SK-N-MC (cell line): ENCODE measurements at places on chromosomes 4 and X.

GRCh38 chr4:8030121-8030781 lies 90.6 kb upstream of the AFAP1 start:
- DNase-seq = no peak

DNA sequence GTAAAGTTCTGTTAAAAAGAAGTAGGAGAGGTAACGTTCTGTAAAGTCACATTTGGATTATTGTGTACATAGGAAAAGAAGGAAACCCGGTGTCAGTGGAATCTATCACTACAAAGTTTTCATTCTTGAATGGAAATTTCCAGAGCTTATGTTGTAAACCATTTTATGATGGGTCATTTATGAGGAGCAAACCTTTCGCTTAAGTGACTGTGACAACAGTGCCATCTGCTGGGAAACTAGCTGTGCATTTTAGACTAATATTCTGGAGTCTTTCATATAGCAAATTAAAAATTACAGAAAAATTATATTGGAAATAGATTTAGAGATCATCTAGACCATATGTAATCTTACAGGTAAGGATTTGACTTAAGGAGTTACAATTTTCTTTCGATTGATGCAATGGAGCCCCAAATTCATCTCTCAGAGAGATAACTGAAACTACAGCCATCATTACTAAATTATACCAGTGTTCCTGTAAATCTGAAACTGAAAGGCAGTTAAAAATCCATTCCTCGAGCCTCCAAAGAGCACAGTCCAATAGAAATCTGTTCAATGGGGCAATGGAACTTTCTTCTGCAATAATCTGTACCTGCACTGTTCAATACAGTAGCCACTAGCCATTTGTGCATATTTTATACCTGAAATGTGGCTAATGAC lies 26.9 kb downstream of the ASB9 start:
- peak; percentile 18 for DNase-seq

DNA sequence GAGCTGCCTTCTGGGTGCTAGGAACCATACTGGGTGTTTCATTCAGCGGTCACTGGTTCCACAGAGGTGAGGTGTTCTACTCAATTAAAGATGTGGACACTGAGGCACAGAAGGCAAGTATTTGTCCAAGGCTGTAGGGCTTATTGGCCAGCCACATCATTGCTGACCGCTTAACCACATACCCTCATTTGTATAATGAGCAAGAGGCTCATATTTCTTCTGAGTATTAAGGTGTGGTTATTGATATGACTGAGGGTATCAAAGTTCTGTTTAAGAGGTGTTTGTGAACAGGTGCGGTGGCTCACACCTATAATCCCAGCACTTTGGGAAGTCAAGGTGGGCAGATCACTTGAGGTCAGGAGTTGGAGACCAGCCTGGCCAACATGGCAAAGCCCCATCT lies 14.3 kb downstream of the RNF4 start:
- no peak for DNase-seq

- no peak for DNase-seq
Observed at GRCh38 chr4:11111876-11112275, 316.8 kb downstream of the HS3ST1 start.

GRCh38 chr4:124429746-124430250 lies 282.7 kb downstream of the ANKRD50 start:
- DNase-seq = no peak

DNA sequence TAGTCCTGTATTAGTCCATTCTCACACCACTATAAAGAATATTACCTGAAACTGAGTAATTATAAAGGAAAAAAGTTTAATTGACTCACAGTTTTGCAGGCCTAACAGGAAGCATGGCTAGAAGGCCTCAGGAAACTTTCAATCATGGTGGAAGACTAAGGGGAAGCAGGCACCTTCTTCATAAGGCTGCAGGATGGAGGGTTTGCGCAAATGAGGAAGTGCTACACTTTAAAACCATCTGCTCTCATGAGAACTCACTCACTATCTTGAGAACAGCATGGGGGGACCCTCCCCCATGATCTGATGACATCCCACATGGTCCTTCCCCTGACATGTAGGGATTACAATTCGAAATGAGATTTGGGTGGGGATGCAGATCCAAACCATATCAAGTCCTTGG lies 12.1 kb upstream of the MAGEA11 start:
- no peak for DNase-seq

- no peak for DNase-seq
Observed at GRCh38 chr4:145001635-145002034, 96.4 kb downstream of the ANAPC10 start.

DNA sequence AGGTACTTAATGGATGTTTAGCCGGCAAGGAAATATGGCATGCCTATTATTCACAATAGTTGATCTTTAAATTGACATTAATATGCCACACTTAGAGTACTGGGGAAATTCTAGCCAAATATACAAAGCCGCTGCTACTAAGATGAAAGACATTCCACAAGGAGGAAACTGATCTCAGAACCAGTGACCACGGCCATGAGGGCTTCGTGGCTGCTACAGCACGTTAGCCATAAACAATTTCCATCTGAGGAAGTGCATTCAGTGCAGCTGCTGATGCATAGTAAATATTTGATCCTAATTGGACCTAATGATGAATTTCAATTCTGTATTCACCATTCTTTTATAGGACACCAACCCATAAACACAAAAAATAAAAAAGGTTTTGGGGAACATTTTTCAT lies 59.1 kb downstream of the SORBS2 start:
- DNase-seq = no peak

GRCh38 chr4:123709336-123709735 lies 312.7 kb downstream of the SPRY1 start:
- no peak for DNase-seq

DNA sequence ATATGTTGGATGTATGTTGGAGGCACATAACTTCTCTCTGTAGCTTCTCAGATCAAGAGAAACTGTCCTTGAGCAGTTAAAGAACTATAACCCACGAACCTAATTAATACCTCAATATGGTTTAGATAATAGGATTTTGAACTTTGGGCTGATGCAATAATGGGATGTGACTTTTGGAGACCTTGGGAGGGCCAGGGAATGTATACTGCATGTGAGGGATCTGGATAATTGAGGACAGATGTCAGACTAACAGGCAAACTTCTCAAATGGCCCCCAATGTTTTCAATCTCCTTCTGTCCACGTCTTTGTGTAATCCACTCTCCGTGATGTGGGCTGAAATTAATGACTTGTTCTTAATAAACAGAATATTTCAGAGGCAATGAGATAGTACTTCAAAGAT lies 202.2 kb upstream of the FAT4 start:
- DNase-seq = no peak

DNA sequence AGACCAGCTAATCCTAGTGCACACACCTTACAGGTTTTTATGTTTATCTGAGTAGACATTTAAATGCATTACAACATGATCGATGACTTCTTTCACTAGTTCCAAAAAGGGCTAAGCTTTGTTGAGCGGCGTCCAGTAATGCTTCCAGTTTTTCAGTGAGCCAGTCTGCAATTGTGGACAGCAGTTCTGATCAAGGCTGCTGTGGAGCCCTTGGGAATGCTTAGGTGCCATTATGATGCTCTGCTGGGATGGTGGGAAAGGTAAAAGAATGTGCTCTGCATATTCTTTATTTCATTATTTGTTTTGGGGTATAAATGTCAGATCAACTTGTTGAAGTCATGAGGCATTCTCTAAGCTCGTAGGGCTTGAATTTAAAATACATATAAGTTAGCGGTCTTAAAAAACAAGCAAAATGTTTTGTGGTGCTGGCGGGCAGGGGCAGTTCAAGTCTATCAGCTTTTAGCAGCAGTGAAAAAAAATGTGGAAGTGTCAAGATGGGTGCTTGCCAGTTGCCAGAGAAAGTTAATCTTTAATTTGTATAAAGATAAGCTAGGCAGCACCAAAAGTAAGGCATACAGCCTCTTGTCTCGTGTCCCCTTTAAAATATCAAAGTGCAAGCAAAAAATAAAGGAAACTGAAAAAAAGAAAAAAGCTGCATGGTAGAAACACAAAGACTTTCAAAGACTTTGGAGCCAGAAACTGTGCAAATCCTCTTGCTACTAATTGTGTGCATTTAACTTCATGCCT lies 5.8 kb downstream of the MID1IP1 start:
- no peak for DNase-seq

DNA sequence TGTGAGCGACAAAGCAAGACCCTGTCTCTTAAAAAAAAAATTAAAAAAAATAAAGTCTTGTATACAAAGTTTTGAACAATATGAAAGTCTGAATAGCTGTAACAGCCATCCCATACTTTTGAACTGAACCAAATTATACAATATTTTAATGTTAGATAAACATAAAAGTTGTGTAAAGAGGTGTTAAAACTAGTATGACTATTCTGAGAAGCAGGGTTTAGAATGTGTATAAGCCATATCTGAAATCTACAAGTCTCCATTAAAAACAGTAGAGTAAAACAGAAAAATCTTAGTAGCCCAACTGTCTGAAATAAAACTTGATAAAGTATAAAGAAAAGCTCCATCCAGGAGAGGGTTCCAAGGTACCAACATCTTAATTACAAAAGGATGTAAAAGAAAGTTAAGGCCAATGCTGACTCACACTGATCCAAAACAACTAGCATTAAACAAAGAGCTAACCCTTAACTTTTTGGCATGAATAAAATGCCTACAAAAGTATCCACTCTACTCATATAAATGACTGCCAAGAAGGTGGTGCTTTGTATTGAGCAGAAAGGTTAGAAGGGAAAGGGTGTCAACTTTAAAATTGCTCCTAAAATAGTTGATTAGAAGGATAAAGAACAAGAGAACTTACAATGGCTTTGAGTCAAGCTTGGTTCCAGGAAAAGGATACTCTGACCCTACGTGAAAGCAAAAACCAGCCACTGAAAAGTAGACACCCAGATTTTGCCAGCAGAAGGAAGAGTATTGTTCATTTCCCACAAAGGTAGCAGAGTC lies 18.5 kb downstream of the CNOT6L start:
- DNase-seq = no peak

GRCh38 chr4:66475596-66475995 lies 805.3 kb upstream of the EPHA5 start:
- no peak for DNase-seq

- no peak for DNase-seq
Observed at GRCh38 chr4:96713271-96713850, 873.5 kb downstream of the PDHA2 start.

DNA sequence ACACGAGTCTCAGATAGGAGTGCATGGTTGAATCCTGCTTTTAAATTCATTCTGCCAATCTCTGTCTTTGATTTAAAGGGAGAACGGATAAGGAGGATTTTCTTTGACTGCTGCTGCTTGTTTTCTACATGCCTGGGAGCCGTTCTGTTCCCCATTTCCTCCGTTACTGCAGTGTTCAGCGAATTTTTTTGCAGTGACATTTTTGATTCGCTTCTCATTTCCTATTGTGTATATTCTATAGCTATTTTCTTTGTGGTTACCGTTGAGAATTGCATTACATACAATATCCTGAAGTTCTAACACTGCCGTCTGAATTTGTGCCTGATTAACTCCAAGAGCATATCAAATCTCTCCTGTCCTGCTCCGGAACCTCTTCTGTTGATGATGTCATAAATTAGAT lies 14.8 kb upstream of the MAEA start:
- DNase-seq = peak; percentile 93

GRCh38 chr4:70703619-70704214 lies 15.4 kb downstream of the UTP3 start:
- DNase-seq = no peak

DNA sequence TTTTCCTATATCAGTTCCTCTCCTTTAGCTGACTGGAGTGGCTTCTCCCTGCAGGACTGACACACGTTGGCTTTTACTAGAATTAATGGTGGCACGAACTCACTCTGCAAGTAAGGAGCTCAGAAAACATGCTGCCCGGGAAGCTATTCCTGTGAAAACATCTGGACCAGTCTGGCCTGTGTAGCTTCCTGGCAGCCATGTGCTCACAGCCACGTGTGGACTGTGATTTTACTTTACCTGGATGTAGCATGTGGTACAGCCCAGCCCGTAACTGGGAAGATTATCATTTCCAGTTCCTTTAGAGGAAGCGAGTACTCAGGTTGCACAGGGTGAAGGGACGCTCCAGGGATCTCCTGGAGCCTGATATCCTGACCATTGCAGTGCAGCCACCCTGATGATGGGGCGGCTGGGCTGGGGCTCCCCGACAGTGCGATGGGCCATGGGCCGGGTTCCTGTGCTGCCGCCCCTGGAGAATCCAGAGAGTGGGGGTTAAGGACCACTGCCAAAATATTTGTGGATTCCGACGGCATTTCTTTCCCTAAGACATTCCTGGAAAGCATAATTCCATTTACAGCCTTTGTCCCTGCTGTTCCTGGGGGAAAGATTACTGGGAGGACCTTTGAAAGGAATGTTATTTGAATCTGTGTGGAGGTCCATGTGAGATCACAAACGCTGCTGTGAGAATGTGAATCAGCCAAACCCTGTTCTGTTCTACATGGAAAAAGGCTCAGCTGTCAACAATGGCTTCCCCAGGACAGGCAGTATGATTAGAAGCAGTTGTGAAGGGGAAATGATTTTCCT lies 35.0 kb downstream of the PROM1 start:
- DNase-seq = no peak

DNA sequence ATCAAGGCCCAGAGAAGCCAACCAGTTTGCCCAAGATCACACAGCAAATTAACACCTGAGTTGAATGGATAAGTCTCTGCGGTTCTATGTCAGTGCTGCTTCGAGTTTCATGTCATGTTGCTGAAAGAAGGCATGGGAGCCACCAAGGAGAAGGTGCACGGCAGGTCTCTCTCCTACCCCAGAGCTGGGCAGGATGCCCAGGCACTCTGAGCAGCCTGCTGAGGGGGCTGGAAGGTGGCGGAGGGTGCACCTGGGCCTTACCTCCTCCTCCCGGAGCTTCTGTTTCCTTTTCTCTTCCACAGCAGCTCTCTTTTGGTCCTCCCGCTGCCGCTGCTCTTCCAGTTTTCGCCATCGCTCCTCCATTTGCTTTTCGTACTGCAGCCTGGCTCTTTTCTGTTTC lies 53.6 kb downstream of the MAP7D2 start:
- DNase-seq = no peak

DNA sequence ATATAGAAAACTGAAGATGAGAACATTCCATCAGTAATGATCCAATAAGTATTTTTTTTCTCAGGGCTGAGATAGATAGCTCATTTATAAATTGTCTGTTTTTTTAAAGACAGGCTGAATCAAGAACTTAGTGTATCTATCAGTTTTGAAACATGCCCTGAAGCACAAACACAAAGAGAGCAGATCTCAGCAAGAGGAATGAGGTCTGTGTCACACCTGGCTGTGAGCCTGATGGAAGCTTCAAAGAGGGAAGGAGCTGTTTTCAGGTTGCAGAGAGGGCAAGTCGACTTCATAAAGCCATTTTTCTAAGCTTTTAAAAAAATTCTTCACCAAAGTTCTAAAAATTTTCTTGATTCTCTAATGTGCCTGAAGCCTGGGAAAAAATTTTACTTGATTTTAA lies 434.9 kb downstream of the PDGFC start:
- no peak for DNase-seq

- DNase-seq = no peak
Observed at GRCh38 chrX:9342561-9343051, 122.3 kb upstream of the TBL1X start.

- no peak for DNase-seq
Observed at GRCh38 chrX:133151336-133151735, 54.4 kb upstream of the USP26 start.
